ENCODE measurements at places on chromosomes 1 and 21. TPM values are rescaled to one million over a fixed set of nuclear protein-coding genes. Genes with fewer than 3 reads are reported as not detected.

GRCh38 chr1:26094677-26095383 lies 16.8 kb upstream of the PDIK1L start:
- no peak for DNase-seq
- H3K4me1 ChIP-seq: no peaks in the 10 kb centered on the region
- no peaks in the 10 kb centered on the region for H3K36me3 ChIP-seq
- no peak overlapping the region for H3K4me3 ChIP-seq

DNA sequence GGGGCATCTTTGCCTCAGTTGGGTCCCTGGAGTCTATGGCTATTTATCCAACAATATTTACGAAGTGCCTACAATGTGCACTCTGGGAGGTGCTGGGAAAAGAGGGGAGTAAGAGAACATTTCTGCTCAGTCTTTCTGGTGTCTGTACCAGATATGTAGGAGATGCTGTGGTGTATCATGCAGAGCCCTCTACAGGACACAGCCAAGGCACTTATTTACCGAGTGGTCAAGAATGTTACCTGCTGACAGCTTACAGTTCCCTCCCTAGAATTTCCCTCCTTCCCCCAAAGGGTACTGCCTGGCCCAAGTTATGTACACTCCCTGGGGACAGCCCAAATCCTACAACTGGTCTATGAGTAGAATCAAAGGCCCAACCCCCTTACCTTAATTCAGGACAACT lies 177.7 kb downstream of the C1orf94 start:
- no peak for DNase-seq
- H3K27ac ChIP-seq: no peak overlapping the region
- H3K36me3 ChIP-seq: no peaks in the 10 kb centered on the region
- peaks cover 9% of the 10 kb centered on the region for H3K27me3 ChIP-seq

The CA14 gene
- not detected for total RNA-seq

The PSMG1 gene
- 14.2 TPM for total RNA-seq

DNA sequence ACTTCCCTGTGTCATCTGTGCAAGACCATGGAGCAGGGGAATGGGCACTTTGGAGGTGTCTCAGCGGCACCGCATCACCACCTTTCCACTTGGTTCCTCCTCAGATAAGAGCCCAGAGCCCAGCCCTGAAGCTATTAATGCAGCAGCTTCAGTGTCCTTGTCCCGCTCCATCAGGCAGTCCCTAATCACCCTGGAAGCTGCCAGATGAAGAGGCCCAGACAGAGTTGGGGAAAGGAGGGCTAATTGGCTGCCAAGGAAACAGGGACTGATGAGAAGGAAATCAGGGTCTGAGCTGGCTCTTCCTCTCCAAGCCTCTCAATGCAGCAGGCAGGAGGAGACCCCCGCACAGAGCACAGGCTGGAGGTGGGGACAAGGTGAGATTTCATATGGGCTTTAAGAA lies 83.1 kb upstream of the KLHDC7A start:
- no peak overlapping the region for H3K27ac ChIP-seq
- H3K4me1 ChIP-seq: no peaks in the 10 kb centered on the region
- H3K4me3 ChIP-seq: no peak overlapping the region
- no peaks in the 10 kb centered on the region for H3K36me3 ChIP-seq

DNA sequence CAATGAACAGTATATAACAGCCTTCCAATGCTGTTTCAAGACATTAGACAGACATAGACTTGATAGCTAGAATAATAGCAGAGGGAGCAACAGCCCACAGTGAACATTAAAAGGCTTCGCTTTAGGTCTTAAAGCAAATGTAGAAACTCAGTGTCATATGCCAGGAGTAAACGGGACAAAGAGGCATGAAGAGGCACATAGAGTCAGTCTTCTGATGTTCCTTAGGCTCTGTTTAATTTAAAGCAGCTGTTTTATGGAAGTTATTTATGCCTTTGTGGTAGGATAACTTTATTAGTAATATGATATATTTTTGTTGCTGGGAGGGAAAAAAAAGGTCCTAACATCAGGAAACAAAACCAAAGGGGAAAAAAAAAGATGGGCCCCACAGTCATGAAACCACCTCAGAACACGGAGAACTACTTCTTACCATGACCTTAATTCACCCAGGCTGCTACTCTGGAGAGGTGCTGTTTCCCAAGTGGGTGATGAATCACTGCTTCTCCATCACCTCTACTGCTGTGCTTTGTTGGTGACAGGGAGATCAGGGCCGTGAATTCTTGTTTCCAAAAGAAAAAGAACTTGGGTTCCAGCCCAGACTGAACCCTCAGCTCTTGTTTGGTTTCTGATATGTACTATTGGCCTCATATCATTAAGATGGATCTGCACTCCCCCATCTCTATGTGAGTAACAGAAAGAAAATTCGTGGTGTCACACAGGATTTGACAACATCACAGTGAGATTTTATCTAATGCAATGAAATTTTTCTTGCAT lies 616.9 kb downstream of the KIF26B start:
- DNase-seq: no peak
- H3K27me3 ChIP-seq: no peaks in the 10 kb centered on the region
- H3K4me3 ChIP-seq: no peak overlapping the region
- H3K36me3 ChIP-seq: no peaks in the 10 kb centered on the region

GRCh38 chr1:89881415-89882058 lies 60.7 kb downstream of the LRRC8D start:
- no peaks in the 10 kb centered on the region for H3K4me1 ChIP-seq
- DNase-seq: no peak
- H3K27me3 ChIP-seq: no peaks in the 10 kb centered on the region
- H3K27ac ChIP-seq: no peak overlapping the region
- H3K36me3 ChIP-seq: no peaks in the 10 kb centered on the region

The MTARC1 gene
- 14.5 TPM for total RNA-seq

DNA sequence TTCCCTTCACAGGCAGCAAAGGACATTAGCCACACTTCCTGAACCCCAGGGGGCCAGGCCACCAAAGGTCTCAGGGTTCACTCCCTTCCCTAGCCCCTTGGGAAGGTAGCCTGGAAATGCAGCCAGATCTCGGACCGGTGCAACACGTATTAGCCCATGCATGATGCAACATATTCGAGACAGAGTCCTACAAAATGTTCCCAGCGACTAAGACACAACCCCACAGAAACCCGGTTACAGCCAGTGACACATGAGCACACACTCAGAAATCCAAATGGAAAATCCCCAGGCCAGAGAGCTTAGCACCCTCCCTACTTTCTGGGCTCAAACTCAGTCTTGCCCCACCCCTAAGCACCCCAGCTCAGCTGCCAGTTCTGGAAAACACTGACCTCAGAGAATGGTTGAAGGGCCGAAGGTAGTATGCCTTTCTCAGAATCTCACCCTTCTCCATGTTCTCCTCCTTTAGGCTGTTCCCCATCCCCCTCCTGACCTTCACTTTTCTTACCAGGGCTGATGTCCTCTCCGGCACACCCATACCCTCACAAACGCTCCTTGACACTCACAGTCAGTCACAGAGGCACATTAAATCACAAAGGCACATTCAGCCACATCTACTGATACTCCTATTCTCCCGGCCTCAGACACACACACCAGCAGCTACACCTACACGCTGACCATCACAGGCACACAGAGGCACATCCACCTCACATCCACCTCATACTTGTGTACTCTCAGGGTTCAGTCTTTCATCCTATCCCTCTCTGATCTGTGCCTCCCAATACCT lies at the start of gene TSPAN1:
TSS of gene TSPAN1 (plus strand) at position 640 of the 784 bp plus-strand sequence. CDS start 6,021 bp downstream, outside the sequence.
- H3K27me3 ChIP-seq: no peaks in the 10 kb centered on the region
- H3K36me3 ChIP-seq: no peaks in the 10 kb centered on the region
- H3K4me3 ChIP-seq: no peak within 1 kb of the TSS
- DNase-seq: no peak
- no peak within 1 kb of the TSS for H3K27ac ChIP-seq
- H3K4me1 ChIP-seq: no peaks in the 10 kb centered on the region

The FMO1 gene
- not detected for total RNA-seq

GRCh38 chr1:119472080-119472818 lies 34.8 kb upstream of the HSD3B1 start:
- H3K4me3 ChIP-seq: no peak overlapping the region
- H3K27me3 ChIP-seq: no peaks in the 10 kb centered on the region
- no peaks in the 10 kb centered on the region for H3K36me3 ChIP-seq
- H3K4me1 ChIP-seq: no peaks in the 10 kb centered on the region
- no peak overlapping the region for H3K27ac ChIP-seq

The KIF21B gene
- total RNA-seq: 92.4 TPM

DNA sequence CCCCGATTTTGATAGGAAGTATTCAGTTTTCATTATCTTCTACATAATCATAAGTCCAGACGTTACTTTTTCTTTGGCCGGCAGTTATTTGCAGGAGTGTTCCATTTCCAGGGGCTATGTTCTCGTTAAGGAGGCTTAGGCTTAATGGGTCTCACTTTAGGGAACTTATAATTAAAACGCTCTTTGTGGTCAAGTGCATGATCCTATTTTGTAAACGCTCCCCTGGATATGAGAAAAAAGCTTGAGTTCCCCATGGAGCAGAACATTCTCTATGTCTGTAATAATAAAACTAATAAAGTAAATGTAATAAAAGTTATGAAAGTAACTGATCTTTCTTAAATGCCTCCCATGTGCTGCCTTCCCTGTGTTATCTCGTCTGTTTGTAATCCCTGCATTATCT lies 48.7 kb upstream of the GPR153 start:
- H3K27ac ChIP-seq: no peak overlapping the region
- H3K27me3 ChIP-seq: no peaks in the 10 kb centered on the region
- H3K4me3 ChIP-seq: no peak overlapping the region
- H3K36me3 ChIP-seq: no peaks in the 10 kb centered on the region
- H3K4me1 ChIP-seq: no peaks in the 10 kb centered on the region
- DNase-seq: no peak

DNA sequence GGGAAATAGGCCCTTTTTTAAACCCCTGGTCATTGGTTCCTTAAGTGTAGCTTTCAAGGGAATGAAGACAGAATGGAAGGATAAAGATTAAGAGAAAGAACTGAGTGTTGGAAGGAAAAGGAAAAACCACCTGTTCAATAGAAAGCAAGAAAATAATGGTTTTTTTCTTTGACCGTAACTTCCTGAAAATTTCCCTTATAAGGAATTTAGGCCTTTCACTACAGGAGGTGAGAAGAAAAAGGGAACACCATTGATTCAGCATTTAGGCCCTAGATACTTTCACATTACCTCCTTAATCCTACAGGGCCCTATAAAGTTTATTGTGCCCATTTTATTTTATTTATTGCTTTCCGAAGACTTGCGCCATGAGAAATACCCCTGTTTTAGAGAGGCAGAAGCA lies 18.9 kb downstream of the KPNA6 start:
- no peaks in the 10 kb centered on the region for H3K27me3 ChIP-seq
- H3K4me3 ChIP-seq: no peak overlapping the region
- no peak overlapping the region for H3K27ac ChIP-seq
- H3K4me1 ChIP-seq: peaks cover 21% of the 10 kb centered on the region
- DNase-seq: no peak
- no peaks in the 10 kb centered on the region for H3K36me3 ChIP-seq

DNA sequence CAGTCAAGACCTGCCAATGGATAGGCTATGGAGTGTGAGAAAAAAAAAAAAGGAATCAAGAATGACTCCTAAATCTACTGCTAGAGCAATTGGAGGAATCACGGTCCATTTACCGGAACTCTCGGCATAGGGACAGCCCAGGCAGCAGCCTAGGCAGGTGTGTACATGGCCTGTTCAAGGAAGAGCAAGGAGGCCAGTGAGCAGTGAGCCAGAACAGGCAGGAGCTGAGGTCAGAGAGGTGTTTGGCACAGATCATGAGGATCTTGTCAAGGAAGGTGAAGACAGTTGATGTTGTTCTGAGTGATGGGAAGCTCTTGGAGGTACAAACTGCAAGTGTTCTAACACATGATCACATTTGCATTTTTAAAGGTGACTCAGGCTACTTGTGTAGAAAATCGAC lies 40.6 kb upstream of the HHAT start:
- no peak overlapping the region for H3K27ac ChIP-seq
- no peaks in the 10 kb centered on the region for H3K27me3 ChIP-seq
- no peaks in the 10 kb centered on the region for H3K4me1 ChIP-seq
- no peak for DNase-seq

- no peaks in the 10 kb centered on the region for H3K36me3 ChIP-seq
- H3K27me3 ChIP-seq: no peaks in the 10 kb centered on the region
Observed at GRCh38 chr1:182299728-182300616, 91.6 kb downstream of the GLUL start.

DNA sequence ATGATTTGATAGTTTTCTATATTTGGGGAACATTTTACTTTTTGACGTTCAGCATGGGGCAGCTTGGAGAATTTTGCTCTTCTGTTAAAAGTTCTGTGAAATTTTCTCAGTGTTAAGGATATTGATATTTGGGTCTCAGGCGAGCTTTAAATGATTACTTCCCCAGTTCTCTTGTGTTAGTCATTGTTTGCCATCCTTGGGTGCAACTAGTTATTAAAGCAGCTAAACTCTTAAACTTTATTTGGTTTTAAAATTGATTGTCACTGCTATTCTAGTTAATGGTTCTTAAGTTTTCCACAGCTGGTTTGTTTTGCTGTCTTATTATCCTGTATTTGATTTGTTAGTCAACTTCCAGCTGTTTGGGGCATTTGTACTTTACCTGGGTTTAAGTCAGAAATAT lies 9.0 kb downstream of the COG2 start:
- DNase-seq: no peak
- no peaks in the 10 kb centered on the region for H3K4me1 ChIP-seq
- no peak overlapping the region for H3K4me3 ChIP-seq
- H3K27ac ChIP-seq: no peak overlapping the region
- H3K36me3 ChIP-seq: peaks cover 1% of the 10 kb centered on the region
- no peaks in the 10 kb centered on the region for H3K27me3 ChIP-seq

DNA sequence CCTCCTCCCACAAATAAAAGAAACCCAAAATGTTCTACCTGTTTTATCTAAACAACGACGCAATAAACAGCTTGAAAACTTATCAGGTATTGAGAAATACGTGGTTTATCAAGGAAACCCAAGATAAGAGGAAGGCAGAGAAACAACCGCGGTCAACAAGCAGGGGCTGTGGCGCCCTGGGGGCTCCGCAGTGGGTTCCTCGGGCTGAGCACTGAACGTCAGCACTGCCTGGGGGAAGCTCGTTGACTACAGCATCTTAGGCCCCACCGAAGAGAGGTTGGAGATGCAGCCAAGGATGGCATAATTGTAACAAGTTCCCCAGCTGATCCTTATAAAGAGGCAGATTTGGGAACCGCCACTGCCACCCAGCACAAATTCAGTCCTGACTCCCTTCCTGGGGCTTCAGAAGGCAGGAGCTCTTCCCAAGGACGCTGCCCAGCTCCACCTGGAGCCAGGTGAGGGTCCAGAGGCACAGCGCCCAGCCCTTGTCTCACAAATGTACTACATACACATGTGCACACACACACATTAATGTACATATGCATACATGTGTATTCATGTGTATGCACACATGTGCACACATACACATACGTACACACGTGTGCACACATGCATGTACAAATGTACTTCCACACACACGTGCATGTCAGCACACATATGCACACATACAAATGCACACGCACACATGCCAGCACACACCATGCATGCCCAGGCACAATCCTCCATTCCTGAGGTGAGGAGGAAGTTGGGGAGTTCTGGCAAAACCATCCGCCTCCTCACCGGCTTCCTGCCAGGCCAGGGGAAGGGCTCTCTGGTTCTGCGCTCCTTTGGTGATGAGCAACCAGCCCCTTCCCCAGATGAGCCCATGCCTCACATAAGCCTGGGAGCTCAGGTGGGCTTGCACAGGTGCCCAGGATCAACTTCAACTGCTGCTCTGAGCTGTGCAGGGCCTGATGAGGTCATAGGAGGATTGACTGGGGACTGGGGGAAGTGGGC lies 251.1 kb downstream of the NPHP4 start:
- no peaks in the 10 kb centered on the region for H3K36me3 ChIP-seq
- H3K4me1 ChIP-seq: no peaks in the 10 kb centered on the region
- no peak overlapping the region for H3K27ac ChIP-seq
- H3K4me3 ChIP-seq: no peak overlapping the region
- DNase-seq: no peak

GRCh38 chr1:74748960-74749359 lies 16.0 kb downstream of the TYW3 start:
- H3K36me3 ChIP-seq: peaks cover 4% of the 10 kb centered on the region
- no peaks in the 10 kb centered on the region for H3K4me1 ChIP-seq
